SHP77 treated with DMSO at 0.1 percent for 48 hours (cell line): ENCODE measurements at places on chromosomes 3 and 15.

DNA sequence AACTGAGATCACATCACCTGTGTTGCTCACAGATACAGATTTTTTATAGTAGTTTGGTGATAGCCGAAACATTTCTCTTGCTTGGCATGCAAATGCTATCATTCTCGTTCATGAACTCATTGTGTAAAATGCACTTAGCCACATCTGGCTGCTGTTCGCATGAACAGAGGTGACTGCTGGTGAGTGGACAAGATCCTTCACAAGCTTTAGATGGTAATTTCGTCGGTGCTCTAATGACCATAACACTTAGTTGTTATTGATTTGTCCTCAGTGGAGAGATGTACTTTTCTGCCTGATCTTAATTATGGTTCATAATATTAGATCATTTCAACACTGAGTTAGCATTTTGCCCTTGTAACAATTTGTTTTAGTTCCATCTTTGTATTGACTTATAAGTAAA, 13.8 kb downstream of the LRRN1 start:
- no peak for DNase-seq

GRCh38 chr15:91357011-91357410, 257.0 kb downstream of the SV2B start:
- no peak for DNase-seq

GRCh38 chr3:56921573-56922453, 120.1 kb upstream of the ARHGEF3 start:
- no peak for DNase-seq

DNA sequence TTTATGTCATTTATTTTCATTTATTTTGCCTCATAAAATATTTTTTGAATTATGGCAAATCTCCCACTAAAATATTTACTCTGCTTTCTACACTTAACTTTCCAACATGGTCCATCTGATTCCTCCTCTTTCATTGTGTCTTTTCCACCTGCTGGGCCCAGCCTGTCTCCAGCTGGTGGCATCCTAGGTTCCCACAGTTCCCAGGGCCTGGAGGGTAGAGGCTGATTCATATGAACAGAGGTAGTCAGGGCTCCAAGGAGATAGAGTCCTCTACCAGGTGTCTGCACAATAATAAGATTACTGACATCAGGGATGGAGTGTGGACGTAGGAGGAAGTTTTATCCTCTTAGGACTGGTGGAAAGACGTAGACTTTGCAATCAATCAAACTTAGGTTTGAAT, 14.3 kb downstream of the ZBTB38 start:
- DNase-seq = no peak

GRCh38 chr15:57994221-57995049, 71.1 kb downstream of the ALDH1A2 start:
- peak; percentile 6 for DNase-seq

DNA sequence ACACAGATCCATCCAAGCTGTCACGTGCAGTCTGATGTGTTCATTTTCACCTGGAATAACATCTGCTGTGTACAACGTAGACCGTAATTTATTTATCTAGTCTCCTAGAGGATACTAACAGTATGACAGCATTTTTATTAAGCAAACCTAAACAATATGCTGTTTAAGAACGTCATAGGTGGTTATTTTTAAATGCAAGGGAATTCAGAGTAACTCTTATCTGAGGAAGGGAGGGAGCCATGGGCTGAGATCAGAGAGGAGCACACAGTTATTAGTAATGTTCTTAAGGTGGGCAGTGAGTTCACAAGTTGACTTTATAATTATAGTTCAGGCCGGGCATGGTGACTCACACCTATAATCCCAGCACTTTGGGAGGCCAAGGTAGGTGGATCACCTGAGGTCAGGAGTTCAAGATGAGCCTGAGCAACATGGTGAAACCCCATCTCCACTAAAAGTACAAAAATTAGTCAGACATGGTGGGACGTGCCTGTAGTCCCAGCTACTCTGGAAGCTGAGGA, 193.6 kb downstream of the UACA start:
- DNase-seq = no peak

- DNase-seq = no peak
Observed at GRCh38 chr3:102715030-102715697, 280.3 kb downstream of the ZPLD1 start.

DNA sequence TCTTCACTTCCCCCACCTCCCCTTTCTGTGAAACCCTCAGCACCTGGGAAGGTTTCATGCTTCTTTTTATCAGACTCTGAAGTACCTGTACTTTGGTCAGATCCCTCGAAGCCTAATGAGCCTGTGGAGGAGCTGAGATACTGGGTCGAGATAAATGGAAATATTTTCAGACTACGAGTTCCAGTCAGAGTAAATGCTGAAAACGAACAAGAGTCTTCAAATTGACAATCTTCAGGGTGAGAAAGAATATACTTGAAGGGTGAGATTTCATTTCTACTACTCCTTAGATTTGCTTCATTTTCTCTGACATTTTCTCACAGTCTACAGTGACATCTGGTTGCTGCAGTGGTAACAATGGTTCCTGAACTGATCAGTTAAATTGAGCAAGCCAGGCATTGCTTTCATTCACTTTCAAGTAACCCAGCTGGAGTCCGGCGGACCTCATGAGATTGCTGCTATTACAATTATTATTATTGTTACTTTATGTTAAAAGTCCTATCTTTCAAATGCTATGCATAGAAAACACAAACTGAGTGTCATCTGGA, 337.2 kb downstream of the VGLL3 start:
- DNase-seq = no peak

DNA sequence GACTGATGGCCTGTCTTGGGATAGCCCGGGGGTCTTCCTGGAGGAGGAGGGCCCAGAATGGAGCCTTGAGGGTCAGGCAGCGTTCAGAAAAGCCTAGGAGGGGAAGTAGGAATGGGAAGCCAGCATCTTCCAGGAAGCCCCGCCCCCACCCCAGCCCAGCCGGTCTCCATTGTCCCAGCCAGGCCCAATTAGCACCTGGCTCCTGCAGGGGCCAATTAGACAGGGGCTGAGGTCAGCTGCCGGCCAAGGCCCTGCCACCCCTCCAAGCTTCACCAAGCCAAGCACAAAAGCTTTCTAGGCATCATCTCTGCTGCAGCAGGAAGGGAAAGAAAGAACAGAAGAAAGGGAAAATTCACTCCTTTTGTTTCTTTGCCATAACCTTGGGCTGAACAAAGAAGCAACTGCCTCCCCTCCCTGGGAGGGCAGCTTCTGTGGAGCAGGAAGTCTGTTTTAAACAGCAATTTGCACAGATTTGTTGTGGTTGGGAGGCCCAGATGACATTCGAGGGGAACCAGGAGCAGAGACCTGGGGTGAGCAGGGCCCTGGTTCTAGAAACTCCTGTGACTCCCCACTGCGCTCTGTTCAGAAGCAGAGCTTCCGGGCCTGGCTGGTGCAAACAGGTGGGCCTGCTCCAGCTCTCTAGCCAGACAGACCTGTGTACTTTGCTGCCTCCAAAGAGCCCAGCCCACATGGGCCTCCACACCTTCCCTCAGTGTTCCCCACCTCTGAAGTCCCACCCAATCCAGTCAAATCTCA, 47.7 kb downstream of the CYP11A1 start:
- no peak for DNase-seq

- no peak for DNase-seq
Observed at GRCh38 chr15:99706557-99707303, 26.5 kb downstream of the LYSMD4 start.

GRCh38 chr3:149536429-149536828, 61.9 kb downstream of the TM4SF4 start:
- DNase-seq = peak; percentile 48

DNA sequence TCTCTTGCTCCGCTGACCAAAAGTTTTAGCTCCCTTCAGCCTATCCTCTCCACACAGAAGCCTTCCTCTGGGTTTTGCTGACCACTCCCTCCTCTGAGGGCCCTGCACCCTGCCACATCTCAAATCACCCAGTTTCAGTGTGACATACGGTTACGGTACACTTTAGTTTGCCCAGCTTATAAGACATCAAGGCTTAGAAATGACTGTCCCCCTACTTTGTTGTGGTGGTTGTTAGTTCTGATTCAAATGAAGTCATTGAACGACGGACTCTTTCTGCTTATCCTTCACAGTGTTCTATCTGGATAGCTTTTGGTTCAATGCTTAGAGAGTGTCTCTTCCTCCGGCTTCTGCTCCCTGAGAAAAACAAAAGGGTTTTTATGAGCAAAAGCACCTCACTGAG, 68.0 kb upstream of the NDUFB4 start:
- no peak for DNase-seq

DNA sequence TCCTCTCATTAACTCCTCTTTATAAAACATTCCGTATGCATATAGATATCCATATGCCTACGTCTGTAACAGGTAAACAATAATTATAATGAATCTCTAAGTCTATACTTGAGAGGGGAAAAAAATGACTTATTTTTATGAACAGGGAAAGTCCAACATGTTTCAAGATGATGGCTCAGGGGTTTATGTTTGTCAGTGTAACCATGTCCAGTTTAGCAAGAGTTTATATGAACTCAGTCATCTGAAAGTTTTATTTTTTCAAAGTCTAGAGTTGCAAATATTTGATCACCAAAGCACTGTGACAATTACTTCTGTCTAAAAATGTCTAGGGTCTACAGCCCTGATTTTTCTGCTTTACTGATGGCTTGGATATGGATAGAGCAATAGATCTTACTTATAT, 559.4 kb upstream of the KCNMB2 start:
- no peak for DNase-seq

- DNase-seq = no peak
Observed at GRCh38 chr15:47484059-47484458, 233.2 kb upstream of the SEMA6D start.

- no peak for DNase-seq
Observed at GRCh38 chr3:113775516-113775915, 28.7 kb downstream of the ATP6V1A start.

DNA sequence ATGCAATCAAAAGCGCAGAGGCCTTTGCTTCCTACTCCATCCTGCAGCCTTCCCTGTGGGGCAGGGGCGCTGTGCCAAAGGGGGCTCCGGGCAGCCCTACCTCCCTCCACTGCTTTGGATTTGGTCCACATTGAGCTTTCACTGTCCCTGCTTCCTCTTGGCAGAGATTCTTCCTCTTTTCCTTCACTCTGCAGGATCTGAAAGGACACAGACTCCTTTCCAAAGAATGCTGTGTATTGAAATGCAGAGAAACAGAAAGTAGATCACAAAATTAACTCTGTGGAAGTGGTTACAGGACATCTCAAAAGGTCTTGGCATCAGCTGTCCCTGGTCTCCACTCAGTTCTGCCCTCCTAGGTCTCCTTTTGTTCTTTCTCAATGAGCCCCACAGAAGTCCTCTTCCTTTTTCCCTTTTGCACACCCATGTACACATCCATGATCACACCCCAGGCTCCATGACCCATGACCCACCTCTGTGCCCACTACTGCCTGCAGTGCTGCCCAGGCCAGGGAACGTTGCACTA, 64.1 kb downstream of the CCR1 start:
- DNase-seq = no peak

- DNase-seq = no peak
Observed at GRCh38 chr3:115628075-115628412, 4.7 kb downstream of the GAP43 start.

GRCh38 chr3:151979906-151980305, 106.5 kb downstream of the SUCNR1 start:
- DNase-seq = no peak

GRCh38 chr3:156628836-156629618, 45.4 kb upstream of the TIPARP start:
- no peak for DNase-seq

DNA sequence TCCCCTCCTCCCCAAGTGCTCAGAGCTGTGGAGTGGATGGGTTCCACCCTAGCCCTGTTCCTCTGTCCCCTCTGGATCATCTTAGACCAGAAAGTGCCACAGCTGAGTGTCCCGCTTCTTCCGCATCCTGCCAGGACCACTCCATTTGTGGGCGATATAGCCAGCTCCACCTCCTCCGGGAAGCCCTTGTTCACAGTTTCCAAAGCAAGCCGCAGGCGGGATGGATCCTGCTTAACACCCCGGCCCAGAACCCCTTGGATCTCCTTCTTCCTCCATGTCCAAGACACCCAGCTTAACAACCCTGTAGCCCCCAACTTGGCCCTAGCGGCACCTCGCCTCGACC, 490 bp upstream of the ALAS1 start:
- no peak for DNase-seq

DNA sequence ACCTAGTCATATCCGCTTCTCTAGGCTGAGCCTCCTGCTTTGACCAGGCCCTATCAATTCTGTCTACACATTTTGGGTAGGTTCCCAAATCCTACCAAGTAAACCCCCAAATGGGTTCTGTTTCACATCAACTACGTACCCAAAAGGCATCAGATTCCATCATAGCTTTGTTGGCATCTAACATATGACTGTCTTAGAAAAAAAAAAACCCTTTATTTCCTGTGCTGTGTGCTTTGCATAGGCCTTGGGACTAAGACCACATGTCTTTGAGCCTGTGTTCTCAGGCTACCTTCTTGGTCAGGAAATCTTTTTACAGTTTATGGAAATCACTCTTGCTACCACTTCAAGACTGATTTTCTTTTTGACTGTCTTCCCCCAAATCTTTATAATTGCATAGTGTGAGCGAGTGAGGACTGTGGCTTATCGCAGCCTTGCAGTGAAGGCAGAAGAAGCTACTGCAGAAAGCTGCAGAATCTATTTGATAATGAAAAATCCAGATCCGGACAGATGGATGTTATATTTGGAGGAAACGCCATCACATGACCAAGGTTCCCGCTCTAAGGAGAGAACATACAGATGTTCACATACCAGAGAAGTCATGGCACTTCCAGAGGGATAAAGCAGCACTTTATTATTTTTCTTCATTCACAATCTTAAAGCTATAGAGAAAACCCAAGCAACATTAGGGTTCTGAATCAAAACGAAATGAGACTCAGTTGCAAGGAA, 111.2 kb downstream of the EOMES start:
- DNase-seq = no peak

DNA sequence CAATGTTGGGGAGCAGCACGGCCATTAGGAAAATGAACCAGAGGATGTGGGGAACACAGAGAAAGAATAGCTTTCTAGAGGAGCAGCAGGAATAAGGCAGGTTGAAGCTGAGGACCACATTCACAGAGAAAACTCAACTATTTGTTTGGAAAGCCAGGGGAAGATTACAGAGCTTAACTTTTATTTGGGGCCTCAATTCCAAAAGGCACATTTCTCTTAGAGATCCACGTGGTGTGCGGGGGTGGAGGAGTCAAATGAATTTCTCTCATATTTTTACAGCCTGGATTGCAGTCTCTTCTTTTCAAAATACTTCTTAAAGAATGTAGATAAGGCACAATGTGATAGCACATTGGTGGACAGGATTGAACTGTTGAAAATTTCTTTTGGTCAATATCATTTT, 253.7 kb downstream of the ROBO1 start:
- DNase-seq = no peak

DNA sequence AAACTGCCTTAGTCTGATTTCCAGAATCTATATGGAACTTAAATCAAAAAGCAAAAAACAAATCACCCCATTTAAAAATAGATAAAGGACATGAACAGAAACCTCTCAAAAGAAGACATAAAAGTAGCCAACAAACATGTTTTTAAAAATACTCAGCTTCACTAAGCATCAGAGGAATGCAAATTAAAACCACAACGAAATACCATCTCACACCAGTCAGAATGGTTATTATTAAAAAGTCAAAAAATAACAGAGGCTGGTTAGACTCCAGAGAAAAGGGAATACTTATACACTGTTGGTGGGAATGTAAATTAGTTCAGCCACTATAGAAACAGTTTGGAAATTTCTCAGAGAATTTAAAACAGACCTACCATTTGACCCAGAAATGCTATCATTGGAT, 367.9 kb downstream of the ZIC4 start:
- no peak for DNase-seq

- DNase-seq = no peak
Observed at GRCh38 chr3:78140866-78141265, 1101.0 kb downstream of the ROBO2 start.

- DNase-seq = no peak
Observed at GRCh38 chr3:30356866-30357753, 249.3 kb upstream of the TGFBR2 start.

- DNase-seq = no peak
Observed at GRCh38 chr3:151210676-151211381, 7.8 kb upstream of the GPR171 start.
